Stromal cell of bone marrow (primary cell): ENCODE measurements at places on chromosomes 13 and 19.

DNA sequence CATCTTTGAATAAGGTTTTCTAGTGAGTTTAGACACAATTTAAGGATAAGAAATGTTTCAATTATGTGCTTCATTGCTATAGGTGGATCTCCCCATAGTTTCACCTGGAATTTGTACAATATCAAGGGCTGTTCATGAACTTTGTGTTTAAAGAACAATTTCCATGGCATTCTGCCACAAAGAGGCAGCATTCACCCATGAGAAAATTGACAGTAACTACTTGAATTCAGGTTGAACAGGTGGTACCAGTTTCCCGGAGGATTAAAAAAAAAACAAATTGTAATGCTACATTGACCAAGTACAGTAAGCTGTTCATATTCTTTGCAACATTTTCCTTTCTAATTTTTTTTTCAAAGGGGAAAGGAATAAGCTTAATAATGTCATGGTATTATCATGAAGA is 9.1 kb downstream of the SLITRK5 start:
- no peak for DNase-seq

GRCh38 chr13:112905086-112905485 is 63.9 kb upstream of the MCF2L start:
- DNase-seq = no peak

- DNase-seq = no peak
Measured at GRCh38 chr13:93496985-93497673, 270.5 kb downstream of the GPC6 start.

GRCh38 chr19:7925171-7925851 is 624 bp downstream of the CTXN1 start:
- DNase-seq = no peak

- no peak for DNase-seq
Measured at GRCh38 chr13:48201044-48201443, 32.0 kb upstream of the ITM2B start.

DNA sequence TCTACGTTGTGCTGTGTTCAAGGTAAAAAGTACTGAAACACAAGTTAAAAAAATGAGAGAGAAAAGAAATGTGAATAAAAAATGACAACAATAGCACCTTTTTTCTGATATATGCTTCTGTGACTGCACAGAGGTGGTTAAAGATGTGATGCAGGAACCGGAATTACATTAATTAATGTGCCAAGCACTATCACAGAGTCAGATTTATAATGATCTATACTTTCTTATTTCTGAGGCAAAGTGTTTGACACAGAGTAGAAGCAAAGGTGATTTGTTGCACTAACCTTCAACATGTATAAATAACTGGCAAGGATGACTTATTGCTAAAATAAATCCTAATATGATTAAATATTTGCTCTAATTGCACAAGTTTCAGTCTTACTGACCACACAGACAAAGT is 654.6 kb upstream of the SLITRK1 start:
- DNase-seq = no peak

- no peak for DNase-seq
Measured at GRCh38 chr13:29920025-29920643, 69.7 kb upstream of the UBL3 start.

DNA sequence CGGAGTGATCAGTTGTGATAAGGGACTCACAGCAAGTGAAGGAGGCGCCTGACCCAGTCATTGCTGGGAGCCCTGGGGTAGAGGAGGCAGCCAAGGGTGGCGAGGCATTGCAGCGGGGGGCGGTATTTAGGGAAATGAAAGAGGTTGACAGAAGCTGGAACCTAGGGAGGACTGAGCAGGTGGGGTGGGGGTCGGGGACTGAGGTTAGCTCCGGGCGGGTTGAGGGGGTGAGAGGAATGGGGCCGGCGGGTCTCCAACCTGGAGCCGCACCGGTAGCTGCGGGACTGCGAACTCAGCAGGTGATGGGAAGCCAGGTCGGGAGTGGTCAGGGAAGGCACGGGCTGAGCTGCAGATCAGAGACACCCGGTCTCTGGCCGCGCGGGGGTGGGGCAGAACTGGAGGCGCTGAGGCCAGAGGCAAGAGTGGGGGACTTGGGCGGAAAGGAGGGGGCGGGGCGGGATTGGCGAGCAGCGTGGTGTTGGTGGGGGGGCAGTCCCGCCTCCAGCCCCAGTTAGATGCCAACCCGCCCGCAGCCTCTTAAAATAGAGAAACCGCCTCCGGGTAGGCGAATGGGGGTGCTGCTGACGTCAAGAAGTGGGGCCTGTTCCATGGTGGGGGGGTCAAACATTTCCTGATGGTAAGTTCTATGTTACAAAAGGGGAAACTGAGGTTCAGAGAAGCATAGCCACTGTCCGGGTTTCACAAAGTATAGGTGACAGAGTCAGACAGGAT is 1.5 kb downstream of the MAST3 start:
- DNase-seq = no peak
